ENCODE measurements at places on chromosomes 4 and X.

DNA sequence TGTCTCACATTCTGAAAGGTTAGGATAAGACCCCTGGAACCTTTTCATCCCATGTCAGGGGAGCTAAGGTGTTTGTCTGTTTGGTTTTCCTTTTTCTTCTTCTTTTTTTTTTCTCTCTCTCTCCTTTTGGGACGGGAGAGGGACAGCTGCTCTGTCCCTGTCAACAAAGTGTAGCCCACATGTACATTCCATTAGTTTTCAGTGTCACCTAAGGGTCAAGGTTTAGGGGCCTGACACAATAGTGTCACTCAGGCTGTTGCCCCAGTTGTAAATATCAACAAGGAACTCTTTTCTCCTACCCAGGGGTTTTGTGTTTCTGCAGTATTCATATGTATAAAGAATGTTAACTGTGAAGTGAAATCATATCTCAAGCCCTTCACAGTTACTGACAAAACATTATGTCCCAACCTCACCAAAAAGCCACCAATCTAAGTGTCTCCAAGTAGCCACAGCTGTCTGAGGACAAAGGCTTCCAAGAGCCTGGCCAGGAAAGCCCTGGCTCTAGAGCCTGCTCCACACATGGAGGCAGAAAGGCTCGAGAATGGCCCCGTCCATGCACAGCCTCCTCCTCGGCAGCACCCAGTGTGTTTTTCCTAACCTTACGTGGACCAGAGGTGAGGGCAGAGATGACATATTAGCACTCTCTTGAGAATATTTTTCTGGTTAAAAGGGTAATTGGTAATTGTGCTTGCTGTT lies 9.4 kb downstream of the IRF2 start:
- DNase-seq, result no peak

DNA sequence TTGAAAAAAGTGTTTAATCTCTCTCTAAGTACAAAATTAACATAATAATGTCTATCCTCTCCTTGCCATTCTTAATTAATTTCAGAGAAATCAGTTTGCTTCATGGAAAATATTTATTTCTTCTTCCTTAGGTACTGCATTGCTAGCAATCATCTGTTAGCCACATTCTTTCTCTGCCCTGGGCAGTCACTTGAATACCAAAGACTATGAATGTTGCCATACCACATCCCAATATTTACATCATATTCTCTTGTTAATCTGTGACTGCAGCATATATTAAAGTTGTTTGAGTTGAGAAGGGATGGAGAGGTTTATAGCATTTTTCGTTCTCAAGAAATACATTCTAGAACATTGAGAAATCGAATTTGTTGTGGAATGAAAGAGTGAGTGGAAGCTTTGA lies 672.8 kb downstream of the PCDH7 start:
- DNase-seq, result no peak

DNA sequence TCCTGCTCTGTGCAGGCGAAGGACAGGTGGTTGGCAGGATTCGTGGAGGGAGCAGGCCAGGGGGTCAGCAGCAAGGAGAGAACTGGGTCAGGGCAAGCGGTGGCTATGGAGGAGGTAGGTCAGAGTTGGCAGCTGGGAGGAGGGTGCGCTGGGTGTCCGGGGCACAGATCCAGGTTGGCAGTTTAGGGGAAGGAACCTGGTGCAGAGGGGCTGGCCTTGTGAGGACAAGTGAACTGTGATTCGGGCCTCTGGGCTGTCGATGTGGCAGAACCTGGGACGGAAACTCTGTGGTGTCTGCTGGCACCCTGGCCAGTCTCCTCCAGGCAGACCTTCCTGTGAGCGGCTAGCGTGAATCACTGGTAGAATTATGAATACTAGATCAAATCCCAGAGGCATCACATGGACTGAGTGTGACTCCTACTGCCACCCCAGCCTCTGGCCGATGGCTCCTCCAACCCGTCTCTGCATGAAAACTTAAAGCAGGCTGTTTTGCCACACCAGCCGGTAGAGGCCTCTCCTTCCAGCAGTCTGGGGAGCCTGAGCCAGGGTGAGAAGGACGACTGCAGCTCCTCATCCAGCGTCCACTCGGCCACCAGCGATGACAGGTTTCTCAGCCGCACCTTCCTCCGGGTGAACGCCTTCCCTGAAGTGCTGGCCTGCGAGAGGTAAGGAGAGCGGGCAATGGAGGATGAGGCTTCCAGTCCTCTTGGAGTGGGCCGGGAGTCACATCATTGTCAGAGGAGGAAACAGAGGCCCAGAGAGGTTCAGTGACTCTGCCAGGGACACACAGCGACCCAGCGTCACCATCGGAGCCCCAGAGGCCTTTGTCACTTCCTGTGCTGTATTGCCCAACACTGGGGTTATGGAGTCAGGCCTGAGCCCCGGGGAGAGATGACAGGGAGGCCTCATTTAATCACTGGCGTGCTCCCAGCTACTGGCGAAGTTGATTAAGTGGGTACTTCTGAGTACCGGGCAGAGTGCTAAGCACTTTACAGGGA lies 20.3 kb downstream of the EVC start:
- no peak for DNase-seq

DNA sequence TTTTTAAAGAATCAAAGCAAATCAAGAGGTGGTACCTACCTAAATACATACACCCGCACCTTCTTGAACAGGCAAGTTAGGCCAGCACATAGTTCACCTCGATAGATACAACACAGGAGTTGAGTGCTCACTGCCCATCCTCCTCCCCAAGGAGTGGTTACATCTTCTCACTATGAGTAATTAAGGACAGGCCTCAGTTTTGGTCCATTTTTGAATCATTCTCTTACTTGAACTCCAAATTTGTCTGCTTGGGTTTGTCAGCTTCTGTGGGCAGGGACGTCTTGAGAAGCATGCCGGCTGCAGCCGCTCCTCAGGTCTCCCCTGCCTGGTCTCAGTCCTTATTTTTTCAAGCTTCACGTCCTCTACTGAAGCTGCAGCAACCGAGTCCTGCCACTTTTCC lies 190.6 kb upstream of the RBPJ start:
- DNase-seq, result no peak

- DNase-seq, result peak; percentile 68
Measured at GRCh38 chrX:110407910-110408545, 49.4 kb downstream of the RTL9 start.

DNA sequence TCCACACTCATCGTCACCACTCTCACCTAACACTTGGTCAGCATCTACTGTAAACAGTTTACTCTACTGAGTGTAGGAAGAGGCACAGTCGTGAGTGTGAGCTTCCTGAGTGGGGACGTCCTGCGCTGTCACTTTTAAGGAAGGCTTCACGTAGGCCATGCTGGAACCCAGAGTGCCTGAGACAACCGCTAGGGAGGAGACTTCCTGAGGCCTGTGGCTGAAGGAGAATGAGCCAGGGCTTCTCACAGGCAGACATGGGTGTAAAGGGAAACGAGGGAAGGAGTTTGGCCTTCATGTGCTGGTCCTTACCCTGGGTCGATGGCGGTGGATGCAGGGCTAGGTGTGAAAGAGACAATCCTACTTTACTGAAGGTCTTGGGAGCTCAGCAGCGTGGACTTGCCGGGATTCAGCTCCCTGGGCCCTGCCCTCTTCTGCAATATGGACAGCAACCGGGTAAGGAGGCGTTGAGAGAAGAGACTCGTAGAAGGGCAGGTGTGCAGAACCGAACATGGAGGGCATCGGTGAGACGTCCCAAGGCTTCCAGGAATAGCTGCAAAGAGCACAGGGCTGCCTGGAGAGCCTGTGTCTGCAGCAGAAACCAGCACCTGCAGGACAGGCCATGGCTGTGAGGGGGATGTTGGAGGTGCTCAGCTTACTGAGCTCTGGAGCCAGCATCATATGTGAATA lies 48.7 kb upstream of the TLR3 start:
- DNase-seq, result no peak

DNA sequence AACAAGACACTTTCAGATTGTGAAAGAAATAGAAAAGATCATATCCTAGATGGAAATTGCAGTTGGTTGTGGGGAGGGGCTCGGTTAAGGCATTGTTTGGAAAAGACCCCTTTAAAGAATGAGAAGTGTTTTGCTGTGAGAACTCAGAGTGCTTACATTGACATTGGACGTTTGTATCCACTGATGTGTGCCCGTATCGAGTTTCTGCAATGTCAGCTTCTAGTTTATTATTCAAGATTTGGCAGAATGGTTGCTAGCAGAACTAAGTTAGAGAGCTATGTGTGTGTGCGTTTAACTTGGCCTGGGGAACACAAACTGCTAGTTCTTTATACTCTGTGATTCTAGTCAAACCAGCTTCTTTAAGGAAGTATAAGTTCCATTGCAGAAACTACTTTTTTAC lies 2702.5 kb downstream of the PCDH7 start:
- DNase-seq, result no peak

DNA sequence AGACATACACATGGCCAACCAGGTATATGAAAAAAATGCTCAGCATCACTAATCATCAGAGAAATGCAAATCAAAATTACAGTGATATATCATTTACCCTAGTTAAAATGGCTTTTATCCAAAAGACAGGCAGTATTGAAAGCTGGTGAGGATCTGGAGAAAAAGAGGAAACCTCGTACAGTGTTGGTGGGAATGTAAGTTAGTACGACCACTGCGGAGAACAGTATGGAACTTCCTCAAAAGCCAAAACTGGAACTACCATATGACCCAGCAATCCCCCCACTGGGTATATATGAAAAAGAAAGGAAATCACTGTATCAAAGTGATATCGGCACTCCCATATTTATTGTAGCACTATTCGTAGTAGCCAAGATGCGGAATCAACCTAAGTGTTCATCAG lies 23.4 kb downstream of the ABHD18 start:
- no peak for DNase-seq

DNA sequence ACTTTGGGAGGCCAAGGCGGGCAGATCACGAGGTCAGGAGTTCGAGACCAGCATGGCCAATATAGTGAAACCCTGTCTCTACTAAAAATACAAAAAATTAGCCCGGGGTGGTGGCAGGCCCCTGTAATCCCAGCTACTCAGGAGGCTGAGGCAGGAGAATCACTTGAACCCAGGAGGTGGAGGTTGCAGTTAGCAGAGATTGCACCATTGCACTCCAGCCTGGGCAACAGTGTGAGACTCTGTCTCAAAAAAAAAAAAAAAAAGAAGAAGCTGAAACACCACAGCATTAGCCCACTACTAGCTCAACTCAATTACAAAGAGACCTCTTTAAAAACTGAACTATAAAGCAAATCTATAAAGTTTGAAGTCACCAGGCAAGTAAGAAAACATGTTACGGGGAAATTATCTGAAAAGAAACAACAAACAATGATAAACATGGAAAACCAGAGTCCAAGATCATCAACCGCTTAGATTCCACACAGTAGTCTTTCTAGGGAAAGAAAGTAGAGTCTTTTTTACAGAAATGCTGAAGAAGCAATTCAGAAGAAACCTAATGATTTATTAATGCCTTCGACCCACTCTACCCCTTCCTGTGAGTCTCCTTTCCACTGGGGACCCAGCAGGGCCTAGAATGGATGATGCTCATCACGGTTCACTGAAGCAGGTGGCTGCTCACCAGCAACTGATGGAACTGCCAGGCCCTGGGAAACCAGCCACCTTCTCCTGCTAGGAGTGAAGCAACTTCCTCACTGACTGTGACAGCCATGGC lies 6.6 kb downstream of the SAT1 start:
- no peak for DNase-seq

GRCh38 chrX:94361241-94361640 lies 687.2 kb downstream of the FAM133A start:
- no peak for DNase-seq

GRCh38 chrX:86047174-86047935 lies at the start of gene CHM:
Gene CHM, minus strand, starts transcription at chrX:86047558. Its CDS starts 26 bp downstream, at chrX:86047532.
- peak; percentile 88 for DNase-seq

GRCh38 chr4:25753239-25753638 lies 97.6 kb downstream of the SLC34A2 start:
- no peak for DNase-seq

- DNase-seq, result no peak
Measured at GRCh38 chr4:38871593-38871992, 4.0 kb downstream of the FAM114A1 start.

GRCh38 chr4:164748375-164748774 lies 5.6 kb upstream of the SMIM31 start:
- DNase-seq, result no peak

- DNase-seq, result no peak
Measured at GRCh38 chrX:132025041-132025440, 1.9 kb downstream of the STK26 start.

DNA sequence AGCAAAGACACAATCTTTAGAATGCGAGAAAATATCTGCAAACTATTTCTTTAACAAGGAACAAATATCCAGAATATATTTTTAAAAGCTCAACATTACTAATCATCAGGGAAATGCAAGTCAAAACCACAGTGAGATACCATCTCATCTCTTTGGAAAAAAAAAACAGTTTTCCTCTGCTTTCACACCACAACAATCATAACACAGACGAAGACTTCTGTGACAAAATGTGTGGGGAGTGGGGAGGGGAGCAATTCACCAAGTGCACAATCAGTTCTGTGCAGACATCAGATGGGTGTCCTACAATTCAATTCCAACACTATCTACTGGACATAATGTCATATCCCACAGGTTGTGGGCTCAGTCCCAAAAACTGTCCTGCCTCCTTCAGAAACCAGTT lies 293.2 kb upstream of the SLC7A11 start:
- DNase-seq, result no peak

GRCh38 chr4:17494258-17495190 lies 17.4 kb downstream of the QDPR start:
- DNase-seq, result no peak

- no peak for DNase-seq
Measured at GRCh38 chr4:36180206-36180605, 64.1 kb downstream of the ARAP2 start.

DNA sequence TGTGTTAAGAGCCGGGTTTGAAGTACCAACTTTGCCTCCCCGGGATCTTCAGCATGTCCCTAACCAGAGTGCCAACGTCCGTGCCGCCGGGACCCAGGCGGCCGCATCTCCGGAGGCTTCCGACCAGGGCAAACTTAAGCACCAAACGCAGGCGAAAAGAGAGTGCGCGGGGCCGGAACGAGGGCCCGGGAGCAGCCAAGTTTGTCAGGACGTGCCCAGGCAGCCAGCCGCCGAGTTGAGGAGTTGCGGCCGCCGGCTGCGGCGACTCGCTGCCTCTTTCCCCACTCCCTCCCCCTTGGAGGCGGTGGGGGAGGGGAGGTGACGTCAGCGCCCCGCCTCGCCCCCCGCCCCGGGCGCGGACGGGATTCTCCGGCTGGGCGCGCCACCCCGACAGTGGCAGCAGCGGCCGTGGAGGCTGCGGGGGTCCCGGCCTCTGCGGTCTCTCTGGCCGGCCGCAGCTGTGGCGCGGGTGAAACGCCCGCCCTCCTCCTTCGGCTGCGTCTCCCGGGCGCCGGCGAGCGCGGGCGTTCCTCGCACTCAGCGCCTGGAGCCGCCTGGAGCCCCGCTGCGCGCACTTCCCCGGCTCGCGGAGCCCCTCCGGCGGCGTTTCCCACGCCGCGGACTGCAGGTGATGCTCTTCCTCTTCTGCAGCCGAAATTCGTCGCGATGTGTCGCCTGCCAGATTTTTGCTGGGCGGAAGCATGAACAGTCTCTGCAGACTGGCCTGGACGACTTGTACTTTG lies 2.9 kb upstream of the FAT1 start:
- peak; percentile 47 for DNase-seq

- no peak for DNase-seq
Measured at GRCh38 chr4:6474053-6474568, 1.7 kb upstream of the PPP2R2C start.

GRCh38 chrX:13432414-13433297 lies 112.8 kb upstream of the ATXN3L start:
- DNase-seq, result no peak
